ENCODE measurements at places on chromosomes 1 and 21.

- DNase-seq: peak; percentile 31
Observed at GRCh38 chr1:227356620-227357146, 38.4 kb upstream of the CDC42BPA start.

DNA sequence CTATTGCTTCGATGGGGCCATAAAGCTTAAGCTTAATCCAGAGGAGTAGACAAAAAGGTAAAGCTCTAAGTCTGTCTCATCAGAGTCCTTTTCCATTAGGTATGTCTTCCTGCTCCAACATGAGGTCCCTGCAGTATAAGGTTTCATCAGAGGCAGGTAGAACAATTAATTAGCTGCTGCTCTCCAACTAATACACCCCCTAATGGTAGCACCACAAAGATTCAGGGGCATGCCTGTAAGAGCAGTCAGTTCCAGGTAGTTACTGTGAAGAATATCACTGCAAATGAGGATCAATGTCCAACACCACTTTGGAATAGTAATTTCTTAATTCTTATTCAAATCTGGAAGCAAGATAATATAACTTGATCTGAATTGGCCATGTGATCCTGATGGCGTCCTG lies 160.3 kb upstream of the ESRRG start:
- no peak for DNase-seq

DNA sequence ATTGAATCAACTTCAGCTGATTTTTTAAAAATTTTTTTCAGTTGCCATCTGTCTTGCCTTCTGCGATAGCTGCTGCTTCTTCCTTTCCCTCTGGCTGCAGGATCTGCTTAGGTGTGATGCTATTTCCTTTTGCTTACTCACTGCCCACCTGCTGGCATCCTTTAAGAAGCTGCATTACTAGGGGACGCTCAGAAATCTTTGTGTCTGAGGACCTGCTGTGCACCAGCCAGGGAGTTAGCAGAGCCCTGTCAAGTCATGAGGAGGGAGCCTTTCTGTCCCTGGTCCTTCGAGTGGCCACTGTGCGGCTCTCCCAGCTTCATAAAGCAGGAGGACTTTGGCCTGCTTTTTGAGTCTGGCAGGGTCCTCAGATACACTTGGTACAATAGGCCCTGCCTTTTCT lies 327.8 kb downstream of the USH2A start:
- no peak for DNase-seq

DNA sequence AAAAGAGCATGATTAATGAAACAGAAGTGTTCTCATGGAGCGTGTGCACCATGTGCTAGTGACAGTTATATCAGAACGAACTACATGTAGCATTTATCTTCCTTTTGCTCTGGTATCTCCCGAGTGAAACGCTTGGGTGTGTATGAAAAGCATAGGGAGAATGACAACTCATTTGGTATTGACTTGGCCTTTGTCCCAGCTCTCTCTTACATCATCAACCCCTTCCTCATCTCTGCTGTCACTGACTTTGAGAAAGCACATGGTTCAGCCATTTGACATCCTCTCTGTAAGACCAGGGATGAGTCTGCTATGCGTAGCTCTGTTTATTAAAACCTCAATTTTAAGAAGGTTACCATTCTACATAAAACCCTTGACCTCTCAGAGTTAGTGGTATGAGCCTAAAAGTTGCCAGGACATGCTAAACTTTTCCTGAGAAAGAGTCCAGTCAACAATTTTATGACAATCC lies 201.0 kb downstream of the NRIP1 start:
- peak; percentile 36 for DNase-seq

GRCh38 chr21:16378525-16378924 lies 648.7 kb downstream of the USP25 start:
- DNase-seq: no peak

GRCh38 chr1:244758708-244759107 lies 76.8 kb upstream of the COX20 start:
- DNase-seq: no peak
